ENCODE measurements at places on chromosomes 12 and 14.

DNA sequence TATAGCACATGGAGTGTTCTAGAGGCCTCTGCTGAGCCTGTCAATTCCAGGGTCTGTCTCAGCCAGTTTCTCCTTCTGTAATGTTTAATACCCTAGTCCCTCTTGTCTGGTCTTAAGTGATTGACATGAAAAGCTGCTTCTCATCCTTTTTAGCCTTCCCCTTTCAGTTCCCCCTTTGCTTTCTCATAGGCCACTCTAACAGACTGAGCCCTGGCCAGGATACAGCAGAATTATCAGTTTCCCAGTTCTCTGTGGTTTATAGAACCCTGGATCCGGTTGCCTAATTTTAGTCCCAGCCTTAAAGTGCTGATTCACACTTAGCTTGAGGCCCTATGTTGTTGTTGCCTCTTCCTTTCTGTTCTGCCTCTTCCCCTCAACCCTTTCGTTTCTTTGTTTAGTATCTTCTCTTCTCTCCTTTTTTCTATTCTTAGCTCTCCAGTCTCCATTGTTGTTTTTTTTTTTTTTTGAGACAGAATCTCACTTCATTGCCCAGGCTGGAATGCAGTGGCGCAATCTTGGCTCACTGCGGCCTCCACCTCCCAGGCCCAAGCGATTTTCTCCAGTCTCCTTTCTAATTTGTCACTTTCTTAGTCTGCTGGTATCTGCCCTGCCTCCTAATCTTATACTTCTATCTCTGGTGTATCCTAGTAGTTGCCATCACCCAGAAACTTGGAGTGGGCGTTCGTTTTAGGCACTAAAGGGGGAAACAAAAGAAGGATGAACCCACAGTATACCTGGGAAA, 2.9 kb upstream of the BIN2 start:
- DNase-seq, result no peak

DNA sequence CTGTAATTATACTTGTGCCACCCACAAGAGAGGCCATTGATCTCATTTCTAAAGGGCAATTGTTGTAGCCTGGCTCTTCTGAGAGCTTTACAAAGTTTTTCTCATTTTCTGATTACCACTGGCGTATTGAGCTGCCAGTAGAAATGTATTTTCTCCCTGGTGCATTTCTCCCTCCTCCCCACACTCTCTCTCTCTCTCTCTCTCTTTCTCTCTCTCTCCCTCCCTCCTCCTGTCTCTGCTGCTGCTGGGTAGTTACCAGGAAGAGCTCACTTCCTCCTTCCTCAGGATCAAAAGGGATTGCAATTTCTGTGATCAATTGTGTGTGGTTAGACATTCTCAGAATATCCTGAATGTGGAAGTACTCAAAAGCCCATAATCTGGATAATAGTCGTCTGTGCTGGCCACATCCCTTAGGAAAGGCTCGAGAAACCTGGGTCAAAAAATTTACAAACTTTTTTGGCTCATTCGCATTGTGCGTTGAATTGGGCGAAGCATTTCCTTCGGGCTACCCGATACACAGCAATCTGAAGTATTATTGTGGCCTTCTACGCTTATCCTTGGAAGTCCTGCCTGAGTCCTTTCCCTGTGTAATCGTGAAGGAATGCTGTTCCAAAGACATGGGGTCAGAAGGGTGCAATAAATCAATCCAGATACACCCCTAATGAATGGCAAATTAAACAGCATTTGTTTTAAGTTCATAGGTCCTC, 254.8 kb downstream of the MSRB3 start:
- DNase-seq, result no peak

DNA sequence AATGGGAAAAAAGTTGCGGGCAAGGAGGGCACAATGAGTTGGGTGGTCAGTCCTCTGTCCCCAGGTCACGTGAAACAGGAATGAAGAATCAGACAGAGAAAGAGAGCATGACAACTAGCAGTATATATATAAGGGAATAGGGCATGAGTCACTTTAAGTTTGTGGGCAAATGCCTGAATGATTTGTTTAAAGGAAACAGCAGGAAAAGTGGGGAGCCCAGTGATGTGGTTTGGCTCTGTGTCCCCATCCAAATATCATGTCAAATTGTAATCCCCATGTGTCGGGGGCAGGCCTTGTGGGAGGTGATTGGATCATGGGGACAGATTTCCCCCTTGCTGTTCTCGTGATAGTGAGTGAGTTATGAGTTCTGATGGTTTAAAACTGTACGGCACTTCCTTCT, 195.3 kb upstream of the IGF1 start:
- no peak for DNase-seq

DNA sequence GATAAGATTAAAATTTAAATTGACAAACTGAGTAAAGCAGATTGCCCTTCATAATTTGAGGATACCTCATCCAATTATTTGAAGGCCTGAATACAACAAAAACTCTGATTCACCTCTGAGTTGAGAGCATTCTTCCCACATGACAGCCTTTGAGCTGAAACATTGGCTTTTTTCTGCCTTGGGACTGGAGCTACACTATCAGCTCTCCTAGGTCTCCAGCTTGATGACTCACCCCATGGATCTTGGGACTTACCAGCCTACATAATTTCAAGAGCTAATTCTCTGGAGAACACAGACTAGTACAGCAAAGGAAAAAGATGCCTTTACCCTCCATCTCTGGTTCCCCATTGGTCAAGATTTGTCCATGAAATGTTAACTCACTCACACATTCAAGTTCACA, 555.1 kb downstream of the FOXG1 start:
- DNase-seq, result no peak

DNA sequence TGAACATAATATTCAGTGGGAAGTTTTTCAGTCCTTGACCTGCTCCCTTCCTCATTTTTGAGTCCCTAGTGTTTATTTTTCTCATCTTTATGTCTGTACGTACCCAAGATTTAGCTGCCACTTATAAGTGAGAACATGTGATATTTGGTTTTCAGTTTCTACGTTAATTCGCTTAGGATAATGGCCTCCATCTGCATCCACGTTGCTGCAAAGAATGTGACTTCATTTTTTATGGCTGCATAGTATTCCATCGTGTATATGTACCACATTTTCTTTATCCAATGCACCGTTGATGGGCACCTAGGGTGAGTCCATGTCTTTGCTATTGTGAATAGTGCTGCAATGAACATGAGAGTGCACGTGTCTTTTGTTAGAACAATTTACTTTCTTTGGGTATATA, 30.3 kb downstream of the MIA2 start:
- DNase-seq, result no peak

DNA sequence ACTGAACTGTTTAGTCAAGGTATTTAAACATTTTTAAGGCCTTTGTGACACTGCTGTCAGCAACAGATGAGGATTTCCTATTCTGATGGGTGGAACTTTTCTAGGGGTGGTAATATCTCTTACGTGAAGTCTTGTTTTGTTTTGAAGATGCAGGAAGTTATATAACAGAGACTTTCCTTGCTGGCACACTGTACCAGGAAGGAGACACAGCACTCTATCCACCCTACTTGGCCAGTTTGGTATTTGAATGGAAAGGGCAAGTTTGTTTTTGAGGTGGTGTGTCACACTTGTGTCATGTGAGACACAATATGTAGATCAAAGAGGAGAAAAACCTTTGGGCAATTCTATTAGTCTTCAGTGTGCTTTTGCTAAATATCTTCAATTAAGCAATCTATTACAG, 51.6 kb upstream of the SRP54 start:
- no peak for DNase-seq

- DNase-seq, result no peak
Observed at GRCh38 chr14:65224799-65225198, 122.5 kb upstream of the MAX start.

DNA sequence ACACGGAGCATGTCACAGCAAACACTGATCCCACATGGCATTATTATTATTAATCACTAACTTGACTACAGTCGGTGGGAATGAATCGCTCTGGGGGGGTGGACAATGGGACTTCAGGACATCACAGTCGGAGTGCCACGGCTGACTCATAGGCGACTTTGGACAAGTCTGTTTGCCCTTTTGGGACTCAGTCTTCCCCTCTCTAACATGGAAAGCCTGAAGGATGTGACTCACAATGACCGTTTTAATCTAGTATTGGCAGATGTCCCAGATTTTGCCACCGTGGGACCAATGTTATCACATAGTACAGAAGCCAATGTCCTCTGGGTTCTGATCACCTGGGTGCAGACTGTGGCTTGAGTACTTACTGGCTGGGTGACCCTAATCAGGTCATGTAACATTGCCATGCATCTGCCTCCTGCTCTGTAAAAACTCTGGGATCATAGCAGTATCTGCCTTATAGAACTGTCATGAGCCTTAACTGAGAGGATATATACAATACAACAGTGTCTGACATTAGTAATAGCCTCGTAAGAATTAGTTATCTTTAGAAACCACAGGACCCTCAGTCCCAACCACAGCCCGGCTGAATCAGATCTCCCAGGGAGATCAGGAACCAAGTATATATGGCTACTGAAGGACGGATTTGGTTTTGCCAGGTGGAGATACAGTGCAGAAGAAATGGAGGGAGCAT, 362.6 kb downstream of the BCL11B start:
- DNase-seq, result no peak

GRCh38 chr14:91270188-91270587, 25.7 kb upstream of the GPR68 start:
- DNase-seq, result no peak

DNA sequence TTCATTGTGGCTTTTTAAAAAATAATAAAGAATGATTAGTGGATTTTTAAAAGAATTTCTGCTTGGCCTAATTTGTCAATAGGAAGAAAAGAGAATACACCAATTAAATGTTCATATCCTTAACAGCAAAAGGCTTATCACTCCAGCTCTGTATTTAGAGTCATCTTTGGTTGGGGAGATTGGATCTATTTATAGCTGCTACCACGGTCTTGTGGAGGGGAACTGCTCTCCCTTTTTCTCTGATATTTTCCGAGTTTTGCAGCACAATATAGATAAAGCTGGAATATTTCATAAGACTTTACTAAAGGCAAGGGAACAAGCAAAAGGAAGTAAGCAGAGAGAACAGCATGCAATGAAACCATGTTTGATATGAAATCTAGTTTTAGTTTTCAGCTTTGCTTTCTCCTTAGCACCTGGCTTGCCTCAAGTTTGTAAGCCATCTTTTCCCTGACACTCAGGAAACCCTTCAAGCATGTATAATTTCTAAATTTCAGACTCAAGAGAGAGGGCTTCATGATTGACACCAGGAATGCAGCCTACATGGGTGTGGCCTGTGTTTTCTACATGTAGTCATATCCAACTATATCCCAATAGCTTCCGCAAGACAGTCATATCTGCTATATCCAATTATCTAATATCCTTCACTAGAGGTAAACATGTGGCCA, 35.2 kb downstream of the BRMS1L start:
- no peak for DNase-seq

DNA sequence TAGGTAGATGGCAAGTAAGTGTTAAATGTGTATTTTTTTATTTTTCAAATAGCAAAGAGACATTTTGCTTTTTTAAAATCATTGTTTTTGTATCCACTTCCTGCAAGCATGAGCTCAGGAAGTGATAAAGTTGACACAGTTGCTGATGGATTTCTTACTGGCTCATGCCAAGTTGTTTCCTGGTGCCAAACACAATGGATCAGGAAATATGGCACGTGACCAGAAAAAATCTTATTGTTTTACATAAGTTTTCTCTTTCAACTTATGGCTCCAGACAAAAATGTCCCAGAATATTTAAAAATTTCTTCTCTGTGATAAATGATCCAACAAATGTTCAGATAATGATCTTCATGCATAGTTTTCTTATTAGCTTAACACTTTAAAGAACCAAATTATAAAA, 1279.1 kb upstream of the FLRT2 start:
- no peak for DNase-seq

DNA sequence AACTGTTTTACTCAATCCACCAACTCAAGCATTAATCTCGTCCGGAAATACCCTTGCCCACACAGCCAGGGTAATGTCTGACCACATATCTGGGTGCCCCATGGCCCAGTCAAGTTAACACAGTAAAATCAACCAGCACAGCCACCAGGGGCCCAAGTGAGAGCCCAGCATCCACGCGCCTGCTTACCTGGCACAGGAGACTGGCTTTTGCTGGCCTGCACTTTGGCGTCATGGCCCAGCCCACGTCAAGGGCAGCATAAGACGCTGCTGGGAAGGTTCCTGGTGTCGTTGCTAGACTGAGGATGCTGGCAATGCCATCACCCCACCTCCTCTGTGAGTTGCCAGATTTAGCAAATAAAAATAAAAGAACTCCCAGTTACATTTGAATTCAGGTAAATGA, 53.6 kb upstream of the BCL11B start:
- DNase-seq, result no peak

GRCh38 chr12:17588968-17589367, 501.0 kb downstream of the RERGL start:
- DNase-seq, result no peak

DNA sequence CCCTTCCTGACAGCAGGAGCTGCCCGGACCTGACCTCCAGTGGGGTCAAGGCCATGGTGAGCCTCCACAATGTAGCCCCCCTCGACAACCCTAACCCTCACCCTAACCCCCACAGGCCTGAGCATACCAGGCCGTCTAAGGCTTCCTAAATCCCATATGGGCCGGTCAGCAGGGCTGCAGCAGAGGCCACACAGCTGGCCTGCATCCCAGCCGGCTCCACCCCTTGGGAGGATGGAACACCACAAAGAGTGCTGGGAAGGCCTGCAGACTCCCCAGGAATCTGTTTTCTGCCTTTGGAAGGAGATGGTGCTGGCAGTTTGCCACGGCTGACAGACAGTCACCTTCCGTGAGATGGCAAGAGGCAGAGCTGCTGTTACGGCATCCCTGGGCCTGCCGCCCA, 2.8 kb downstream of the TMEM179 start:
- no peak for DNase-seq

GRCh38 chr12:107340898-107341297, 247.5 kb upstream of the CRY1 start:
- DNase-seq, result no peak

- DNase-seq, result no peak
Observed at GRCh38 chr12:7605900-7606465, 59.7 kb downstream of the APOBEC1 start.

GRCh38 chr12:115504306-115505290, 772.9 kb downstream of the MED13L start:
- no peak for DNase-seq

DNA sequence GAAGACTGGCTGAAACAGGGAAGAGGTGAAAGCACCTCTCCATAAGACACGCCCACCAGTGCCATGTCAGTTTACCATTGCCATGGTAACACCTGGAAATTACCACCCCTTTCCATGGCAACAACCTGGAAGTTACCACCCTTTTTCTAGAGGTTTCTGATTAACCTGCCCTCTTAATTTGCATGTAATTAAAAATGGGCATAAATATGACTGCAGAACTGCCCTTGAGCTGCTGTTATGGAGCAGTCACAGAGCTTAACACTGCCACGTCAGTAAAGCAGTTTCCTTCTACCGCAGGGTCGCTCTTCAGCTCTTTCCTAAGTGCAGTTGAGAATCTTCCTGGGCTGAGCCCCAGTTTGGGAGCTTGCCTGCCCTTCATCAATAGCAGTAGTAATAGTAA, 55.2 kb downstream of the RASSF3 start:
- no peak for DNase-seq

Data from right forelimb (tissue), 1 donor.